ENCODE measurements at places on chromosomes 11 and 22.

DNA sequence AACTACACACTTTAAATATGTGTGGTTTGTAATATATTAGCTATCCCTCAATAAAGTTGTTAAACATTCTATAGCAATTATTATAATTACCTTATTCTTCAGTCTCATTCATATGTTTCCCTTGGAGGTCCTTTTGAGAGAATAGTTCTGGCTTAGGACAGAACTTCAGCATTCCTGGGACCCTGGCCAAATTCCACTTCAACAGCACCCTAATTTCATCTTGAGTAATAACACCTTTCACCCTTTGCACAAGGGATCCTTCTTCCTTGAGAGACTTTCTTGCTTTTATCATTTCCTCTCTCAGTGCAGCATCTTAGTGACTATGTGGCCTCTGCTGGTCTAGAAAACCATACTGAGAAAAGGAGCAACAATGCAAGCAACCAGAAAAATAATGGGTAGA lies 255.9 kb downstream of the C11orf87 start:
- DNase-seq, result no peak

- no peak for DNase-seq
Measured at GRCh38 chr11:108997826-108998225, 333.0 kb downstream of the DDX10 start.

DNA sequence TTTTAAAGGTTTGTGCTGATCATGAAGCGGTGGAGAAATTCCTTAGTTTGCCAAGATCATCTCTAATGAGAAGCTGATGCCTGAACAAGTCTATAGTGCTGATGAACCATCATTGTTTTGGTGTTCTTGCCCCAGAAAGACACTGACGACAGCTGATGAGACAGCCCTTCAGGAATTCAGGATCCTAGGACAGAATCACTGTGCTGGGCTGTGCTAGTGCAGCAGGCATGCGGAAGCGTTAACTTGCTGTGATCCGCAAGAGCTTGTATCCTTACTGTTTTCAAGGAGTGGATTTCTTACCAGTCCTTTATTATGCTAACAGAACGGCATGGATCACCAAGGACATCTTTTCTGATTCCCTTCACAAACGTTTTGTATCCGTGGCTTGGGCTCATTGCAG lies 104.1 kb downstream of the TBC1D22A start:
- no peak for DNase-seq

GRCh38 chr11:68617925-68618809 lies 66.2 kb upstream of the GAL start:
- DNase-seq, result no peak

DNA sequence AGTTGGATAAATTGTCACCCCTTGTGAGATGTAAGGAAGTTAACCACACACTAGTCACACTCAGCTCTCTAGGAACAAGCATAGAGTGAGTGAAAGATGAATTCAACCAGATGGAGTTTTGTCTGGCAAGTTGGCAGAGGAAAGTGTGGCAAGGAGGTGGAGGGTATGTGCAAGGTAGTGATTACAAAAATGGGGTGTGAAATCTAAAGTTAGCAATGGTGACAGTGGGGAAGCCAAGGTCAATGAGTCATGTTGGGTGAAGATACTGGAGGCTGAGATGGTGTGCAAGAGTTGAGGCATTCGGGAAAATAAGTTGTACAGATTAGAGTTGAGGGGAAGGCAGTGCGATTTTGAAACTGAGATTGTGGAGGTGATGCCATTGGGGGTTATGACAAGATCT lies 33.7 kb downstream of the MRGPRX2 start:
- DNase-seq, result no peak

DNA sequence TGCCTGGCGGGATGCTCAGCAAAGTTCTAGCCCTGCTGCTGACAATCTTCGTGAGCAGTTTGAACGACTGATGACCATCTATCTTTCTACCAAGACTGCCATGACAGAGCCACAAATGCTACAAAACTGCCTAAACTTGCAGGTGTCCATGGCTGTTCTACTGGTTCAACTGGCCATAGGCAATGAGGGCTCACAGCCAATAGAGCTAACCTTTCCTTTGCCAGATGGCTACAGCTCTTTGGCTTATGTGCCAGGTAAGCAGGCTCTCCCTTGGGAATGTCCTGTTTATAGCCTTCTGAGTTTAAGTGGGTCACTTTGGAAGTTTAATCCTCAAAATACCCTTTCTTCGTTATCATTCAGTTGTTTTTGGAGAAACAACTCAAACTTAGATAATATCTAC lies 20.1 kb downstream of the UBE4A start:
- DNase-seq, result no peak

DNA sequence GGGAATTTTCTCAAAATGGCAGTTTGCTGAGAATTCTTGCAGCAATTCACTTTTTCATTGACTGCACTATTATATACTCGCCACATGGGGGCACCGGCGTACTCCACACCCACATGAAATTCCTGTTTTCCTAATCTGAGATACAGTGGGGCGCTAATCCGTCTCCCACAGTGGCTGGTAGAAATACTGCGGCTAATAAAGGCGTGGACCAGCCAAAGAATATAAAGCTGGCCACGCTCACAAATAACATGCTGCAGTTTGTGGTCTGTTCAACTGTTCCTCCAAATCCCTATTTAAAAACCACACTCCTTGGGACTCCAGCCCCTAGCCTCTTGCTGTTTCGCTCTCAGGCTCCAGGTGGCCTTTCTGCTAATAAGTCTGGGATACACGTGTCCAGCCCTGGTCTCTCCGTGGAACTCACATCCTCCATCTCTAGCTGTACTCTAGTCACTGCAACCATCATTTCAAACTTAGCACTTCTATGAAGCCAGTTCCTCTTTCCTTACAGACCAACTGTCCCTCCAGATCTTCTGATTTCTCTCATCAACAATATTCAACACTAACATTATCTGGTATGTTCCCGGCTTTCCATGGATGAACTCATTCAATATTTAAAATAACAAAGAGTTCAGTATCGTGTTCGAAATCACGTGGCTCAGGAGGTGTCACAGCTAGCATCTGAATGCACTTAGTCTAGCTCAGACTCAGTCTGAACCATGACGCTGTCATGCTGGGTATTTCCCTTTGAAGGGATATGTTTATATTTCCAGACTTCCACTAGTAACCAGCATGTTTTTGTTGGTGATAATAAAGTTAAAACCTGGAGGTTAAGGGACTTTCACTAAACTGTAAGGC lies 22.0 kb downstream of the TBRG1 start:
- peak; percentile 68 for DNase-seq

DNA sequence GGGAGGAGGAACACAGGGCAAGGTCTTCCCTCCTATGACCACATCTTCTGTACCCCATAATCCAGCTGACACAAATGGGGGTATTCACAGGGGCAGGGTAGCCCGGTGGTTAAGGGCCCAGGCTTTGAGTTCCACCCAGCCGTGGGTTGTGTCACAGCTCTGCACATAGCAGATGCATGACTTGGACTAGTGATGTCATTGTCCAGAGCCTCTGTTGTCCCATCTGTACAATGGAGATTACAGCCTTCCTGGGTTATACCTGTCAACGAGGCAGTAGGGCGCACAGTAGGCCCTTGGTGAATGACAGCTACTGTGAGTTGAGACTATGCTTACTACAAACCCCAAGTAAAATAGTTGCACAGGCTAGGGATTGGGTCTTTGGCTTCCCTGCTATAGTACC lies 99.3 kb upstream of the CRYBB3 start:
- no peak for DNase-seq

DNA sequence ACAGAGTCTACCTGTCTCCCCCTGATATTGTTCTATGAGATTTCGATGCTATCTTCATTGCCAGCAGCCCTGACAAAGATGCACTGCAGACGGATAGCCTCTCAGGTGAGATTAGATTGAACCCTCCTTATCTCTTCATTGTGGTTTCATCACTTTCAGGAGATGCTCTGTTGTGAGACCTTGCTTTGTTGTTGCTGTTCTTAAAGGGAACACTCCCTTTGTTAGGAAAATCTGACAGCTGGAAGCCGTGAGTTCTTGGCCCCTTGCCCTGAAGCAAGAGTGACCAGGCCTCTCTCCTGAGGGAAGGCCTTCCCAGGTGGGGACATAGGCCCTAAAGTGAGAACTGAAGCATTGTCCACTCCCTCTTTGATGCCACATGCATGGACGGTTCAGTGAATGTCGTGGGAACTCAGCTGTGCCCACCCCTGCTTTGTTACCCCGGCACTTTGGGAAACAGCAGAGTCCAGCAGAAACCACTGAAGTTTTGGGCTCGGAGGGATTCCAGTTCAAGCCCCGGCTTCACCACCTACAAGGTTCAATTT lies 976.1 kb downstream of the TBC1D22A start:
- DNase-seq, result no peak

GRCh38 chr11:13595166-13595565 lies 73.3 kb upstream of the FAR1 start:
- DNase-seq, result no peak

DNA sequence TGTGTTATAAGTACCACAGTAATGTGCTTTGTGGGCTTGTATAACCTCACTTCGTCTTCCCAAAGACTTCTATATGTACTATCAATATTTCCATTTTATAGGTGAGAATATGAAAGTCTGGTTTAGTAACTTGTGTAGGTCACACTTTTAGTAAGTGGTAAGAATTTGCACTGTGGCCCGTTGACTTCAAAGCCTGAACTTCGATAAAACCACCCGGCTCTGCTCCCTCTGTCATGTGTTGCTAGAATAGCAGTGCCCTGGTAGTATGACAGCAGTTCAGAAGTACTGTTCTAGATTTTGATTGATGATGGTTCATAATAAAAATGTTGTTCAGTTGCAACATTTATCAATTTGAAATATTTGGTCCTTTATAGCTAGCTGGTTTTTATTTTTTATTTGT lies 110.2 kb upstream of the SORL1-AS1 start:
- no peak for DNase-seq

DNA sequence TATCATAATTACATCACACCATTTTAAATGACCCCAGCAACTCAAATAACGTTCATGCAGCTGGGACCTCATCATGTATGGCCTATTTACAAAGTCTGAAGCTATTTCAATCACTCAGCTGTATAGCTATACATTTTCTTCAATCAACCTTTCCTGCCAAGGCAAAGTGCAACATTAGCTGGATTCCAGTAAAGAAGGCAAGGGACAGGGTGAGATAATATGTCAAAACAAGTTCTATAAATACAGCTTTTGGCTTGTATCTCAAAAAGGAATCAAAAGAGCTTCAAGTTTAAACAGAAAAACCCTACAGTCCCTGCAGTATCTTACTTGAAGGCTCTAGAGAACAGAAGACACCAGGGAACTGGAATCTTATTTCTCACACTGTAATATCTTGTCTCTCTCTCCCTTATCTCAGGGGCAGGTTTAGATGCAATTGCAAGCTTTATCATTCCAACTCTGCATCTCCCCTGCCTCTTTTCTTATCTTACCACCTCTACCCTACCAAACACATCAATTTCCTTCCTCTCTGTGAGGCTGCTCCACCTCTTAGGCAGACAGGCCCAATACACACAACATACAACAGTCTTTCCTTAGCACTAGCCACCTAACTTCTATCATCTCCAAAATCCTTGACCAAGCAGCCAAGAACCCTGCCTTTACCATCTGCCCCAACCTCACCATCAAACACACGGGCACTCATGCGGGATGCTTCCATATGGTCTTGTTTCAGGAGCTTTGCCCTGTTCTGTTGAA lies 34.5 kb downstream of the CELF1 start:
- DNase-seq, result no peak

GRCh38 chr11:12280838-12281565 lies 96.4 kb upstream of the PARVA start:
- DNase-seq, result no peak

DNA sequence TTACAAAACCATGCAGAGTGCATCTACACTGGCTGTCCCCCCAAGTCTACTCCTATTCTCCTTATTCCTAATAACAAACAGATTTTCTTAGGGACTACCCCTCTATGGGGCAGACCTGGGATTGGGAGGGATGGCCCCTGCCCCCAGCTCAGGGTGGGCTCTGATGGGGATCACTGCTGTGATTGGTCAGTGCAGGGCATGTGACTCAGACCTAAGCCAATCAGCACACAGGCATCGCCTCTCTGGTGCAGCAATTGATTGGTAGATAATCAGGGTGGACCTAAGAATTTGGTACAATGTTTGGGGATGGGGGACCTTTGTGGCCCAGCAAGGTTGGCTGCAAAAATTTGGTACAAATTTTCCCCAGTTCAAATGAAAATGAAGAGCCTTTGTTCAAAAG lies 57.2 kb upstream of the SHANK2 start:
- no peak for DNase-seq

- no peak for DNase-seq
Measured at GRCh38 chr22:19497245-19497644, 17.5 kb downstream of the CDC45 start.

DNA sequence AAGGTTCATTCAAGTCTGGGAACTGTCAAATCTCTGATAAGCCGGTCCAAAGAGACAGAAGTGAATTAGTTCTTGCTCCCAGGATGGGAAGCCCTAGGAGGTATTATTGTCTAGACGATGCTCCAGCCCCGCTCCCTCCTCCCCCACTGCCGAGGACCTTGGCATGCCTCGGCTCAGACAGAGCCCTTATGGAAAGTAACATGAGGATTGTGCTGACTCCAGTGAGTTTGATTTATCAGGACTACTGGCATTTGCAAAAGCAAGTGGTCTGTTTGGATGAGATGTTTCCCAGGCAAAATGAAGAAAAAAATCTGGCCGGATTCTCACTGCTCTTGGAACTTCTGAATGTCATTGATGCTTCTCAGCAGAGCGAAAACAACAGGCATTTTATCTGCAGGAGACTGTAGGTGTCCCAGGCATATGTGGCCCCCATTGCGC lies 341.0 kb downstream of the ETS1 start:
- no peak for DNase-seq

- DNase-seq, result no peak
Measured at GRCh38 chr11:77142091-77142975, 14.3 kb downstream of the MYO7A start.

- DNase-seq, result no peak
Measured at GRCh38 chr22:43133401-43133800, 9.8 kb downstream of the MCAT start.

DNA sequence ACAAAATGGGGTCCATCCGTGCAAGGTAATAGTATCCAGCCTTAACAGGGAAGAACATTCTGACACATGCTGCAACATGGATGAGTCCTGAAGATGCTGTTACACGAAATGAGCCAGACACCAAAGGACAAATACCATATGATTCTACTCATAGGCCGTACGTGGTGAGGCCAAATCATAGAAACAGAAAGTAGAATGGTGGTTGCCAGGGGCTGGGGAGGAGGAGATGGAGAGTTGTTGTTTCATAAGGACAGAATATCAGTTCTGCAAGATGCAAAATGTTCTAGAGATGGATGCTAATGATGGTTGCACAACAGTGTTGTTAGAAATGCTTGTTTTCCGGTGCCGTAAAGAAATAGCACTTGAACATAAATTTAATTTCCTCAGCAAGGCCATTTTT lies 2.6 kb downstream of the TBX10 start:
- DNase-seq, result no peak

DNA sequence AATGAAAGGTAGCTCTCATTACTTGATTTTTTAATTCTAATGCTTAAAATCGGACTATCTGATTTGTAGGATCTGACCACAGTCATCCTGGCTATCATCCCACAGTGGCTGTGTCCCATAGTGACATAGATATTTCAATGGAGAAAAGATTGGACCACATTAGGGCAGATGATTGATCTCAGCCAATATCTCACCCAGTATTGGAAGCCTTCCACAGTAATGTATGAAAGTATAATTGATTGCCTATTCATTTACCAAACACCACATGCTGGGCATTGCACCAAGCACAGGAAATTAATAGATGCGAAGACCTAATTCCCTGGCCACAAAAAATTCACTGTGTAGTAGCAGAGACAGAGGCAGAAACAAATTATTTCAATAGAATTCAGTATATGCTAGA lies 37.6 kb downstream of the FZD4 start:
- no peak for DNase-seq

GRCh38 chr11:83611600-83611999 lies 325.4 kb upstream of the CCDC90B start:
- DNase-seq, result no peak

All from LoVo (cell line).